ENCODE measurements at places on chromosomes 16 and 17.

DNA sequence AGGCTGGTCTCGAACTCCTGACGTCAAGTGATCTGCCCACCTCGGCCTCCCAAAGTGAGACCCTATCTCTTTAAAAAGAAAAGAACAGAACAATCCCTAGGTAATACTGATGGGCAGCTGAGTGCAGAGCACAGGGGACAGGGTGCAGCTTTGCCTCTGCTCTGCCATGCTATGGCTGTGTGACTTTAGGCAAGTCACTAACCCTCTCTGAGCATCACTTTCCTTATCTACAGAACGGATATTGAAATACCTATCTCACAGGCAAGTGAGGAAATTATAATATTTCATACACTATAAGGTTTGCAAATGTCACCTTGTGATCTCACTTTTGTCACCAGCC lies 4.1 kb downstream of the CASKIN2 start:
- DNase-seq, result no peak

DNA sequence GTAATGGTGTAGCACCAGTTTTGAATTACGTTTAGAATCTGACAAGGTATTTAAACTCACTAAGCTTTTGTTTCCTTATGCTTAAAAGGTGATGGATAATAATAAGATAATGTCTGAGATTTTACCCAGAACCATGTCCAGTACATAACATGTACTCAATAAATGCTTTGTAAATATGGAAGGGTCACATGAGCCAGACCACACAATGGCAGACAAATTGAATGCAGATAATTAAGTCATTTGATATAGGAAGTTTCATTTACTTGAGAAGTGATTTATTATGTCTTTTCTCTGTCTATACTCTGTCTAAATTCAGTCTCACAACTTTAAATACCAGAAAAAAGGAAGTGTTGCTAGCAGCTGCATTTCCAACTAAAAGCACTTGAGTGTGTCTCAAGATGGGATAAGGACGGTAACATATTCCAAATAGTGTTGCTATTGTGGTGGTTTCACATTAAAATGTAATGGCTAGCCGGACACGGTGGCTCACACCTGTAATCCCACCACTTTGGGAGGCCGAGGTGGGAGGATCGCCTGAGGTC lies 52.5 kb upstream of the DHX40 start:
- DNase-seq, result no peak

DNA sequence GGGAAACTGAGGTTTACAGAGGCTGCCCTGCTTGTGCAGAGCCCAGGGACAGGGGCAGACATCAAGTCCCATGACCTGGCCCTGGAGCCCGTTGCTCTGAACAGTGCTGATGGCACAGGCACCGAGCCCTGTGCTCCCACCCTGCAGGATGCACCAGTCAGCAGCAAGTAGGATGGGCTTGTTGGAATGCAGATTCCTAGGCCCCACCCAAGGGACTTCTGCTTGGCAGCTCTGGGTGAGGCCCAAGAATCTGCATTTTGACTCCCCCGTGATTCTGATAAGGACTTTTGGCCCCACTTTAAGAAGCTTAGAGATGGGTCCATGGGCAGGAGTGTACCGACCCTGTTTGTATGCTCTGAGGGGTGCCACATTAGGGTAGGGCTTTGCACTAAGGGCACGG lies 23.3 kb downstream of the LASP1 start:
- DNase-seq, result no peak

DNA sequence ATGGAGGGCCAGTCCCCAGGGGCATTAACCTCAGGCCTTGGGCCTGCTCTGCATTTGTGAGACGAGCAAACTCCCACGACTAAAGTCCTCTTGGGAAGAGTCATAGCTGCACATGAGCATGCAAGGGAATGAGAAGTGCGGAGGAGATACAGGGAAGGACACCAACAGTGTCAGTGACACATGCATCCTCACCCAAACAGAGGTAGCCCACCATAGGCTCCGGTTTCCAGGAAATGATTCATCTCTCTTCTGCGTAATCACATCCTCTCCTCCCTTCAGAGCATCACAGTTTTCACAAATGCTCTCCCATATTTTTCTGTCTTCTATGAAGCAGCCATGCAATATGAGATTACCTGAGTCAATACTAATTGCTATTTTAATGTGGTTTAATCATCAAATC lies 725.7 kb upstream of the GOT2 start:
- DNase-seq, result no peak

GRCh38 chr16:67517155-67517445 lies 11.5 kb upstream of the RIPOR1 start:
- no peak for DNase-seq

- no peak for DNase-seq
Observed at GRCh38 chr16:70738083-70738977, 52.5 kb upstream of the MTSS2 start.
